ENCODE measurements at places on chromosomes 2 and 18. TPM values are rescaled to one million over a fixed set of nuclear protein-coding genes. Genes with fewer than 3 reads are reported as not detected.

RAX gene
- total RNA-seq = not detected

PUM2 gene
- total RNA-seq = 58.5 TPM

POU3F3 gene
- not detected for total RNA-seq

GPAT2 gene
- 5.6 TPM for total RNA-seq

KLHL29 gene
- 2.2 TPM for total RNA-seq

LYG1 gene
- 0.13 TPM for total RNA-seq

PFN4 gene
- 0.26 TPM for total RNA-seq

NEB gene
- total RNA-seq = 0.63 TPM

CIB4 gene
- not detected for total RNA-seq

SKOR2 gene
- total RNA-seq = not detected

All from dermis microvascular lymphatic vessel endothelial cell (primary cell).